HFFc6 (cell line): ENCODE measurements at places on chromosomes 2 and 18.

GRCh38 chr2:36672199-36672598 lies 24.3 kb upstream of the VIT start:
- H3K4me1 ChIP-seq: peaks cover 67% of the 10 kb centered on the region
- no peaks in the 10 kb centered on the region for H3K36me3 ChIP-seq
- no peaks in the 10 kb centered on the region for H3K27me3 ChIP-seq

DNA sequence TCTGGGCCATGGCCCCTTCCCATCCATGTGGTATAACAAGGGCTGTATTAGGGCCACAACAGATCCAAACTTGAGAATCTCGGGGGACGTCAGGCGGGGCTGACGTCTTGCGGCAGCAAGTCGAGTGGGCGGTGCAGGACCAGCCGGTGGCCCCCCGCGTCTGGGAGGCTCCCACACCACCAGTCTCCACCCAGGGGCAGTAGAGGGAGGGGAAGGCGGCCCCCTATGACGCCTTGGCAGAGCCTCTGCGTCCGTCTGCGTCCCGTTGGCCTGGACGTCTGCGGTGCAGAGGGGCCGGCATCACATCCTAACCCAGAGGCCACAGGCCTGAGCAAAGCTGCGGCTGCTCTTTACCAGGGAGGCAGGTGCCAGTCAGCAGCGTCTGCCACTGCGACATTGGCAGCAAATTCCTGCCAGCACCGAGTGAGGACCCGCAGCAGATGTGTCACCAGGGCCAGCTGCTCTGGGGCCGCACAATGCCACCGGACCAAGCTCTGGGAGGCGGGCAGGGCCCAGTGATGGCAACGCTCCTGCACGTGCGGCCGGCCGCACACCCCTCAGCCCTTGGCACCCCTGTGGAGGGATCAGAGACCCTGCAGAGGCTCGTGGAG lies 73.8 kb downstream of the KCNG2 start:
- DNase-seq: no peak
- H3K27me3 ChIP-seq: peaks cover under 1% of the 10 kb centered on the region
- no peak overlapping the region for H3K27ac ChIP-seq
- no peak overlapping the region for H3K4me3 ChIP-seq

GRCh38 chr2:74017223-74017622 lies 32.5 kb downstream of the TET3 start:
- no peaks in the 10 kb centered on the region; the same call in 1 of the 2 replicates for H3K36me3 ChIP-seq
- H3K4me1 ChIP-seq: peaks cover 4% of the 10 kb centered on the region; the same call in 1 of the 2 replicates
- H3K27ac ChIP-seq: no peak overlapping the region
- H3K4me3 ChIP-seq: no peak overlapping the region
- H3K27me3 ChIP-seq: peaks cover 1% of the 10 kb centered on the region; the same call in 1 of the 2 replicates

DNA sequence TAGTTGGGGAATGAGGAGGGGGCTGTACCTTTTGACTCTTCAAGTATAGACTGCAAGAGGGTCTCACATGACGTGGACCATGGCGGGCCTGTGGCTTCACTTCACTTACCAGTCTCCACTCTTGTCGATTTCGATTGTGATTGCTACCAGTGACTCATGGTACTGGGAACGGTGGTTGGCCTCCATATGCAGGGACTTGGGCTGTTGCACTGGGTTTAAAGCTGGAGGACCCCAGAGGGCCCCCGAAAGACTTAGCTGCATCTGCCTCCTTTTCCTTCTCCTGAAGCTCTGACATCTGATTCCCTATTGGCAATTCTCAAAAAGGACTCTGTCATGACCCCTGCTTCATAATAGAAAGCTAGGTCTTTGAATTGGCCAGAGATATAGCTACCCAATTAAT lies 43.4 kb downstream of the HK2 start:
- peaks cover 41% of the 10 kb centered on the region for H3K4me1 ChIP-seq
- peaks cover 49% of the 10 kb centered on the region for H3K36me3 ChIP-seq
- no peak overlapping the region for H3K4me3 ChIP-seq
- H3K27me3 ChIP-seq: no peaks in the 10 kb centered on the region

- peaks cover 8% of the 10 kb centered on the region; the same call in 1 of the 2 replicates for H3K4me1 ChIP-seq
- H3K4me3 ChIP-seq: no peak overlapping the region
These were observed 37.8 kb upstream of the RTTN start for GRCh38 chr18:70243131-70243929.

DNA sequence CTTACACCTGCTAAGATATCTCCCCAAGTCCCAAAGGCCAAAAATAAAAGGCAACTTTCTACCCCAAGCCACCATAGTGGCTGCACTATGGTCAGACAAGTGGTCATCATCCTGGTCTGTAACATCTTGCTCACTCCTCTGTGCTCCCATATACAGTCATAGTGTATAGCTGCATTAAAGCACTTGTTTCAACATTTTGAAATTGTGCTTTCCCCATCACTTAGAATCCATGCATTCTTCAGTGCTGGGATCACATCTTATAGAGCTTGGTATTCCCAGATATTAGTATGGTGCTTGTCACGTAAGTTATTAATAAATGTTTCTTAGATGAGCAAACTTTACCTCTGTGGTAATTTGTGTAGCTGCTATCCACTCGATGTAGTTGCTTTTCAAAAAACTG lies 40.4 kb upstream of the CDC42EP3 start:
- peak; percentile 67 for DNase-seq
- H3K27me3 ChIP-seq: no peaks in the 10 kb centered on the region; the same call in 1 of the 2 replicates
- peak overlapping the region; percentile 89 for H3K27ac ChIP-seq
- H3K36me3 ChIP-seq: peaks cover 31% of the 10 kb centered on the region
- H3K4me1 ChIP-seq: peaks cover 75% of the 10 kb centered on the region

- no peaks in the 10 kb centered on the region; the same call in 1 of the 2 replicates for H3K36me3 ChIP-seq
- H3K4me3 ChIP-seq: no peak overlapping the region
These were observed 259.5 kb downstream of the MREG start for GRCh38 chr2:215753808-215754207.

GRCh38 chr18:26579941-26580618 lies 31.7 kb upstream of the KCTD1 start:
- no peak overlapping the region for H3K27ac ChIP-seq
- H3K4me3 ChIP-seq: no peak overlapping the region
- H3K27me3 ChIP-seq: peaks cover 23% of the 10 kb centered on the region
- H3K4me1 ChIP-seq: peaks cover 10% of the 10 kb centered on the region
- no peak for DNase-seq

DNA sequence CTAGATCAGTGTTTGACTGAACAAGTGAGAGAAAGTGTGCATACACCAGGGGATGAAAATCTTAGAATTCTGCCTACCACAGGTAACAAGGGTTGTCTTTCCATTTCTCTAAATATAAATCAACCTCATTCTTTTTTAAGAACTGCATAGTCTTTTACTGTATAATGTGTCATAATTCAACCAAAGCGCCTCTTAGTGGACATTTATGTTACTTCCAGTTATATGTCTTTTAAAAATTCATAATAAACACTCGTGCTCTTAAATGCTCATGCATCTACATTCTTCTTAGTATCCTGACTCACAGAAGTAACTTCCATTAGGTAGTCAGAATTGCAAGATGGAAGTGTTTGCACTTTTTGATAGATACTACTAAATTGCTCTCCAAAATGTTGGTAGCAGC lies 76.2 kb downstream of the CHRNA1 start:
- H3K4me3 ChIP-seq: no peak overlapping the region

DNA sequence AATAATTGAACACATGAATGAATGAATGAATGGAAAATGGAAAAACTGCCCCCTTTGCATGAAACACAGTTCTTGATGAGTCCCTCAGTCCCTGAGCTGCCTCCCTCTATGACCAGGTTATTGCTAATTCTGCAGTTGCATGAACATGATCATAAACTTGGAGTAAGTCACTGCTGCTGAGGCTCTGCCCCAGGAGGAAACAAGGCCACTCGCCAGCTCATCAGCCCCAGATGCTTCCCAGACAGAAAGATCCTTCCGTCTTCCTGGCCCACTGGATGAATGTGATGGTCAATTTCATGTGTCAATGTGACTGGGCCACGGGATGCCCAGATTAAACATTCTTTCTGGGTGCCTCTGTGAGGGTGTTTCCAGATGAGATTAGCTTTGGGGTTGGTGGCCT lies 16.4 kb downstream of the GPR45 start:
- H3K4me3 ChIP-seq: no peak overlapping the region
- peak; percentile 60 for DNase-seq
- H3K4me1 ChIP-seq: peaks cover 63% of the 10 kb centered on the region
- H3K36me3 ChIP-seq: peaks cover 15% of the 10 kb centered on the region

DNA sequence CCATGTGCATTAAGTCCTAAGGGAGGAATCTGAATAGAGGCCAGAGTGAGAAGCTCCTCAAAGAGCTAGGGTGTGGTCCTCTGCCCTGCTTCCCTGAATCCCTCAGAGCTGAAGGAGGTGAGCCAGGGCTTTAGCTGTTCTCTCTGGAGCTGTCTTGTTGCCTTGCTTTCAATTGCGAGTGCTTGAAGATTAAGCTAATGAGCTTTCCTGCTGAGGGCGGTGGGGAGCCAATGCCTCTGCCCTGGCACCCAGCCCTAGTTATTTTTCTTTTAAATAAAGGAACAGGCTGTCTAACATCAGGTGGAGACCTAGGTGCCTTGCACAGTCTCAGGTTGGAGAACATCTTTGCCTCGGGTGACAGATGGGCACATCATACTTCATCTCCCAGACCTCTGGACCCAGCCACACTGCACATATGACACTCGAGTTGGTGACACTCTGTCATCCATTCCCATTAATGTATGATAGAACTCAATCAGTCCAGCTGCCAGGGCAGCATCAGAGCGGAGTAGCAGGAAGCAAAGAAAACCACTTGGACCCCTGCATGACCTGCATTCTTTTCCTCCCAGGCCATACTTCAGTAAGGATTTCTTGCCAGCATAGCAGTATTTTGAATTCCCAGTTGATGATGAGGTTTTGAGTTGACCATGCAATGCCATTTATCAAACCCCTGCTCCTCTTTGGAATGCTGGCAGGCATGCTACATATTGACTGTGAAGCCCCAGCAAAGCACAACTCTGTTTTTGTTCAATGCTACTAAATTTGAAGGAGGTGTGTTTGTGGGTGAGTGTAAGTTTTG lies 292.7 kb downstream of the RNF144A start:
- no peaks in the 10 kb centered on the region for H3K4me1 ChIP-seq
- H3K36me3 ChIP-seq: no peaks in the 10 kb centered on the region
- no peak overlapping the region for H3K27ac ChIP-seq
- H3K4me3 ChIP-seq: no peak overlapping the region
- no peak for DNase-seq

DNA sequence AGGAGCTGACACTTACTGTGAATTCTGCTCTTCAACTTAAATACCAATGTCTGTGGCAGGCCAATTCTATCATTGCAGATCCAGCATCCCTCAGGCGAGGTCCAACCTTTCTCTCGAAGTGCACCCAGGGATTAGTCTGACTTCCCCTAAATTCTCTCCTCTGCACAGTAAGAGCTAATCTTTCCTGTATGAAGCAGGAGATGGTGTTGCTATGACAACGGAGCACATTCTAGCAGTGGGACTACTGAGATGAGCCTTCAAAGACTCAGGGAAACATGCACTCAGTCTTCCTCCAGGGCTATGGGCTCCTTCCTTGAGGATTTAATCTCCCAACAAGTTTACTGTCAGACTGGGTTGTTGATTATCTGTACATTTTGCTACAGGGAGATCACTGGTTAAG lies 176.3 kb downstream of the NOL4 start:
- no peaks in the 10 kb centered on the region for H3K36me3 ChIP-seq
- no peak for DNase-seq
- no peak overlapping the region for H3K4me3 ChIP-seq
- no peaks in the 10 kb centered on the region for H3K27me3 ChIP-seq

DNA sequence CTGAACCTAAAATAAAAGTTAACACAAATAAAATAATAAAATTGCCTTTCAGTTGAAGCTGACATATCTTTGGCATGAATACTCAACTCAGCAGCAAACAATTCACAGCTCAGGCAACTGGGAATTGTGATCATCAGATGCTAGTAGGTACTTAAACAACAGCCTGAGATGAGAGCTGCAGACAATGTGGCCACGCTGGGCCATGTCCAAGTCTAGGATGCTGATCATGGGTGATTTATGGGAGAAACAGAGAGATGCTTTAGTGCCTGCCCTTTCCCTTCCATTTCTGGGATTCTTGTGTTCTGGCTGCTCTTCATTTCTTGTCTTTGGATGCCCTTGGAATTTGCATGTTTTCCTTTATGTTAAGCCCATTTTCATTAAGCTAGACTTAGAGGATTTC lies 212.4 kb upstream of the CWC22 start:
- H3K27ac ChIP-seq: no peak overlapping the region
- no peak overlapping the region for H3K4me3 ChIP-seq
- H3K27me3 ChIP-seq: no peaks in the 10 kb centered on the region
- no peak for DNase-seq
- peaks cover 6% of the 10 kb centered on the region; the same call in 1 of the 2 replicates for H3K4me1 ChIP-seq
- H3K36me3 ChIP-seq: peaks cover 14% of the 10 kb centered on the region; the same call in 1 of the 2 replicates

DNA sequence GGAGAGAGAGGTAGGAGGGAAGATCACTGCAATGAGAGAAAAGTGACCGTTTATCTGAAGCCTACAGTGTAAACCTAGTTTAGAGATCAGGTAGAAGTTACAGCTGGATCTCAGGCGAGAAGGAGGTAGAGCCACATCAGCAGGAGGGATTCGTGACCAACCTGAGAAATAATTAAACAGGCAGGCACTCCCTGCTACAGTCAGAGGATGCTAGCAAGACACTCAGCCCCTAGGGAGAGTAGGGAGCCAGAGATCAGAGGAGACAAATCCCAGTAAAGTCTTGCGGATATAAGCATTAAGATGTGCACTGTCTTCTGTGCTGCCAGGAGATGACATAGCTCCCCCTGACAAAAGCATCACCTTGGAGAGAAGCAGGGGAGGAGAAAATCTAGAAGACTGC lies 629.1 kb upstream of the SLC39A10 start:
- no peaks in the 10 kb centered on the region; the same call in 1 of the 2 replicates for H3K27me3 ChIP-seq
- DNase-seq: no peak
- no peak overlapping the region for H3K4me3 ChIP-seq
- H3K4me1 ChIP-seq: no peaks in the 10 kb centered on the region
- H3K27ac ChIP-seq: no peak overlapping the region

DNA sequence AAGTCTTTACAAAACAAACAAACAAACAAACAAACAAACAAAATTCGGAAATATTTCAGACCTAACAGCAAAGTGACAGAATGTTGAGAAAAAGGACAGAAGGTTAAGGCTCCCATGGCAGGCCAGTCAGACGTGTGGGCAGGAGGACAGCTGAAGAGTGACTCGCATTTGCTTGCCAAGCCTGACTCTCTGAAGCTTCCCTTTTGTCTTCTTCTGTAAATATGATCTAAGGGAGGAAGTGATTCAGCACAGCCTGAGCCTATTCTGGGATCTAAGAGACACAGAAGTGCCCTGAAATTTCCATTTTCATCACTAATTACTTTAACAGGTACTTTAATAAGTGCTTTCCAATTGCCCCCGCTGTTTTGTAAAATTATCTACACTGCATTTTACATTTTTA lies 134.0 kb upstream of the LYPD1 start:
- peak overlapping the region; percentile 60; the same call in 1 of the 2 replicates for H3K4me3 ChIP-seq
- peak overlapping the region; percentile 78; the same call in 1 of the 2 replicates for H3K27ac ChIP-seq
- H3K36me3 ChIP-seq: peaks cover 18% of the 10 kb centered on the region; the same call in 1 of the 2 replicates
- H3K4me1 ChIP-seq: peaks cover 32% of the 10 kb centered on the region
- peak; percentile 15 for DNase-seq
